ENCODE measurements at places on chromosomes 2 and 18.

- DNase-seq, result no peak
Observed at GRCh38 chr2:182817558-182817957, 48.9 kb downstream of the FRZB start.

GRCh38 chr2:122808286-122808969, 1053.0 kb downstream of the TSN start:
- no peak for DNase-seq

- DNase-seq, result no peak
Observed at GRCh38 chr18:9184998-9185613, 48.5 kb downstream of the ANKRD12 start.

DNA sequence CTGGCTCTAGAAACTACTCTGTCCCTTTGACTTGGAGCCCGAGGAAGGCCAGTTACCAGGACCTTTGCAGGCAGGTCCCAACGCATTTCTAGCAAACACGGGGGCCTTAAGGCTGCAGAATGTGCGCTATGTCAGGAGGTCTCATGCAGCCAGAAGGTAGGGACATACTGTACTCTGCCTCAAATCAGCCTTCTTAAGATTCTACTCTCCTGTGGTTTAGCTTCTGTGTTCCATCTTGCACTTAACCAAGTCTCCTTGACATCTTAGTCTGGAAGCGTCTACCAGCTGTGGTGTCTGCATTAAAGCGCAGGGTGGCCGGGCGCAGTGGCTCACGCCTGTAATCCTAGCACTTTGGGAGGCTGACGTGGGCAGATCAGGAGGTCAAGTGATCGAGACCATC, 65.5 kb downstream of the STEAP3 start:
- DNase-seq, result no peak

DNA sequence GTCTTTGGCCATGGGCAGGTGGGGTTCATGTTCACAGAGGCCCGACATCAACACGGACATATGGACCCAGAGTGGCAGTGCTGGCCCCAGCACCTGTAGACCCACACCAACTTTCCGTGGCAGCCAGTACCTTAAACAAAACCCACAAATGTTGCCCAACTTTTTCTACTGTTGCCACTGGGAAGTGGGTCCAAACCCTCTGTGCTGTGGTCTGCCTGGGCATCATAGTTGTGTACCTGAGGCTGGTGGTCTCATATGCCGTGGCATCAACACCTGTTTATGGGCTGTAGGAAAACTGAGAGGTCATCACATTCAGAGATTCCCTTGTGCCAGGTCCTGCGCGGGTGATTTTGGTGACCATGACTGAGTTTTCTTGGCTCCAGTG, 79.9 kb downstream of the SH3RF3 start:
- DNase-seq, result no peak

DNA sequence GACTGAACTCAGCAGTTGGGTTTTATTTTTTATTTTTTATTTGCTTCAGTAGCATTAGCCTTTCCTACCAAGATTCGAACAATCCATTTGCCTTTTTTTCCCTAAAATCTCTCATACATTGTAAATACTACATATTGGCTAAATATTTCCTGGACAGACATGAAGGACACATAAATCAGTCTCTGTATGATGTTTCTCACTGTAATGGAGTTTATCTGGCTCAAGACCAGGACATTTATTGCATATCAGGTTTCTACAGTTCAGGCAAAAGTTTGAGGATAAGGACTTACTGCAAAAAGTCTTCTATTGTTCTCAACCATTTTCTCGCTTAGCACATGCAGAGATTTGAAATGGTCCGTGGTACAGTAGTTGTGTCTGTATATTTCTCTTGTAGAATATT, 3.3 kb downstream of the CLUL1 start:
- DNase-seq, result no peak

GRCh38 chr2:191325651-191326365, 80.6 kb downstream of the MYO1B start:
- DNase-seq, result no peak

GRCh38 chr2:158799181-158799580, 4.1 kb downstream of the DAPL1 start:
- DNase-seq, result no peak

- no peak for DNase-seq
Observed at GRCh38 chr2:131641414-131642206, 113.9 kb downstream of the CCDC74A start.

DNA sequence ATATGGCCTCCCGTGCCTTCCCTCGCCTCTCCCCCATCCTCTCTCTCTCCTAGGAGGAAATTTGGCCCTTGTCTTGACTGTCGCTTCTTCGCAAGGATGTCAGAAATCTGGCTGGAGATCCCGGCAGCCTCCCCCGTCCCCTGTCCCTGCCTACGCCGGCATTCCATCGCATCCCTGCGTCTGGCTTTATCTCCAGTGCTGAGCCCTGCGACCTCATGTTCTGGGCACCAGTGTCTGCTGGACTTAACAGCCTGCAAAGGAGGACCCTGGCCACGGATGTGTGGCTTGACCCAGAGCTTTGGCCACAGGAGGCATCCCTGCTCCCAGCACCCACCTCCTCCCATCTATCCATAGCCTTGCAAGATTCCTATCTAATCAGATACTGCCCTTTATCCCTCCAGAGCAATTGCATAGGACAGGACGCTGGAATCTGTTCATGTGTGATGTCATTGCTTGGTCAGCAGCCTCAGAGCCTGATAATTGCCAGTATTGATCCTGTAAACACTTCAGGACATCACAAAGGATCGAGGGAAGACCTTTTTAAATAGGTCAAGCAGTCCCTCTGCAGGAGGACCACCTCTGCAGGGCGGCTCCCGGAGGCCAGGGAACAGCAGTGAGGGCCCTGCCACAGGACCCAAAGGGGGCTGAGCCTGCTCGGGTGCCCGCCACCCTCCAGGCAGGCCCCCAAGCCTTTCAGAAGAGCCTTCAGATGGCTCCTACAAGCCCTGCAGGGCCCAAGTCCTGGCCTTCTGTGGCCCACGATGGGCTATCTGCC, 168.2 kb downstream of the TWIST2 start:
- DNase-seq, result no peak

GRCh38 chr2:191274413-191274815, 29.2 kb downstream of the MYO1B start:
- DNase-seq, result no peak

- DNase-seq, result no peak
Observed at GRCh38 chr18:49745045-49746014, 68.0 kb downstream of the ACAA2 start.

GRCh38 chr18:79685281-79685680, 5.7 kb downstream of the CTDP1 start:
- peak; percentile 38 for DNase-seq

DNA sequence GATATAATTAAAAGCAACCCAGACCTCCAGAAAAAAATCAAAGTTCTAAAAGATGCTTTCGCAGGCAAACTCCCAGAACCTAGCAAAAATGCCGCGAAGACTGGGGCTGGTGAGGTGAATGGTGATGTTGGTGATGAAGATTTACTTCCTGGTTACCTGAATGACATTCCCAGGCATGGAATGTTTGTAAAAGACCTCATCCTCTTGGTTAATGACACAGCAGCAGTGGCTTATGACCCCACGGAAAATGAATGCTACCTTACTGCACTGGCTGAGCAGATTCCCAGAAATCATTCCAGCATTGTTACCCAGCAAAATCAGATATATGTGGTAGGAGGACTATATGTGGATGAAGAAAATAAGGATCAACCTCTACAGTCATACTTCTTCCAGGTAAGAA, 994 bp downstream of the KLHL41 start:
- DNase-seq, result no peak

GRCh38 chr18:25727281-25727985, 363.0 kb downstream of the SS18 start:
- DNase-seq, result no peak

GRCh38 chr2:142100970-142101369, 29.8 kb downstream of the LRP1B start:
- no peak for DNase-seq

- no peak for DNase-seq
Observed at GRCh38 chr2:226916669-226917068, 80.8 kb downstream of the RHBDD1 start.

DNA sequence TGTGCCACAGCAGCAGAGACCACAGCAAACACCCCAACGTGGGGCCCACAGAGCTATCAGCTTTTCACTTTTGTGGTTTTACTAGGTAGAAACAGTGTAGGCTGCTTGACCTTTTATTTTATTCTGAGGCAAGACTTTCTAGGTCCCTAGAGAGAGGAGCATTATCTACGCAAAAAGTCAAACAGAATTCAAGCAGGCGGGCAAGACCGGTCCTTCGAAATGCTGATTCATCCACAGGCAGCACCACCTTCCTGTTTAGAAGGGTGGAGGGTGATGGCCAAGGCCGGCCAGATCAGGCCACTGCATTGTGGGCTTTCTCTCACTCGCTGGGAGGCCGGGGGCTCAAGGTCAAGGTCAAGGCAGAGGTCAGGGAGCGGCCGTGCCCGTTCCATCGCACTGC, 573.0 kb downstream of the GALR1 start:
- DNase-seq, result no peak

DNA sequence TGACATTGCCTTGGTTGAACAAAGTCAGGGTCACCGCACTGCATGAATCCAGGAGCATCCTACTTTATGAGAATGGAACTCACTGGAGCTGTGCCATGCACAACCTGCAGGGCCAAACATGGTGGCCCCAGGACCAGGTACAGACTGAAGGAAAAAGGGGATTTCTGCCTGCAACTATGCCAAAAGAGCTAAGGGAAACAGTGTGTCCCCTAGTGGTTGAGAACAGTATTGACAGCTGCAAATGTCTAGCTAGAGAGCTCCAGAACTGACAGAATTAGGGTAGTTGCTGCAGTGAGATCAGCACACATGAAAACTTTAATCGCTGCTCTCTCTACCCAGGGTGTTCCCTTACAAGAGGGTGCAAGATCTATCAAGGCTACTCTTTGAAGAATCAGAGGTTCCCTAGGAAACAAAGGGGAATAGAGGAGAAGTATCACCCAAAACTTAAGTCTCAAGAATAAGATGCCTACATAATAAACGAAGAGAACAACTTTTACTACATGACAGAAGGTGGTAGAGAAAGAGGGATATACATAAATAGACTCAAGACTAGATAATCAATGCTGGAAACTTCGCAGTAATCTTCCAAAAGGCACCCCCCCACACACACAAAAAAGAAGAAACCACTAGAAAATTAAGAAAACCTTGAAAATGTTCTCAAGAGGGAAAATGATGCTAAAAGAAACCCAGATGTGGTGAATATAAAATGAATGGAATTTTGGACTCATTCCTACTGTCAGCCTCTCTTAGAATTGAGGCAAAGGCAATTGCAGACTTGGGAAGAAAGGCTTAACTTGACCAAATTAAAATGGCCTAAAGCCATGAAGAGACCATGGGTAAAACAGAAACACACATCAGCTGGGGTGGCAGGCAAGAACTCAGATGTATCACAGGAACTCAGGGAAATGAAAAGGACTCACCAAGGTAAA, 43.6 kb upstream of the IHH start:
- DNase-seq, result no peak

- no peak for DNase-seq
Observed at GRCh38 chr2:124646166-124646815, 621.2 kb downstream of the CNTNAP5 start.

DNA sequence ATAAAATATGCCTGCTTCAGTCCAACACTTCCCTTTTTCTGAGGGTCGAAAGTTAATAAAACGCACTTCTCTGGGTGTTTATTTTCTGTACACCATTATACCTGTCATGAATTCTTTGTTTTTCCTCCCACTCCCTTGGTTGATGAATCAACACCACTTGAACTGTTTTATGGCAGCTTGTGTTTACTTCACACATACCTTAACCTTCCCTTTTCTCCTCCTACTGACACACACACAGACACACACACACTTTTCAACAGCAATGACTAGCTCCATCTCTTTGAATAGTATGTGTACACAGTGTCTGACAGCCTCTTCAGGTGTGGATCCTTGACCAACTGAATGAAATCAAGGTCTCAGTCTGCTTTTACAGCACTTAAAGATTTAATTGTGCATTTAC, 91.3 kb downstream of the SATB2 start:
- no peak for DNase-seq

DNA sequence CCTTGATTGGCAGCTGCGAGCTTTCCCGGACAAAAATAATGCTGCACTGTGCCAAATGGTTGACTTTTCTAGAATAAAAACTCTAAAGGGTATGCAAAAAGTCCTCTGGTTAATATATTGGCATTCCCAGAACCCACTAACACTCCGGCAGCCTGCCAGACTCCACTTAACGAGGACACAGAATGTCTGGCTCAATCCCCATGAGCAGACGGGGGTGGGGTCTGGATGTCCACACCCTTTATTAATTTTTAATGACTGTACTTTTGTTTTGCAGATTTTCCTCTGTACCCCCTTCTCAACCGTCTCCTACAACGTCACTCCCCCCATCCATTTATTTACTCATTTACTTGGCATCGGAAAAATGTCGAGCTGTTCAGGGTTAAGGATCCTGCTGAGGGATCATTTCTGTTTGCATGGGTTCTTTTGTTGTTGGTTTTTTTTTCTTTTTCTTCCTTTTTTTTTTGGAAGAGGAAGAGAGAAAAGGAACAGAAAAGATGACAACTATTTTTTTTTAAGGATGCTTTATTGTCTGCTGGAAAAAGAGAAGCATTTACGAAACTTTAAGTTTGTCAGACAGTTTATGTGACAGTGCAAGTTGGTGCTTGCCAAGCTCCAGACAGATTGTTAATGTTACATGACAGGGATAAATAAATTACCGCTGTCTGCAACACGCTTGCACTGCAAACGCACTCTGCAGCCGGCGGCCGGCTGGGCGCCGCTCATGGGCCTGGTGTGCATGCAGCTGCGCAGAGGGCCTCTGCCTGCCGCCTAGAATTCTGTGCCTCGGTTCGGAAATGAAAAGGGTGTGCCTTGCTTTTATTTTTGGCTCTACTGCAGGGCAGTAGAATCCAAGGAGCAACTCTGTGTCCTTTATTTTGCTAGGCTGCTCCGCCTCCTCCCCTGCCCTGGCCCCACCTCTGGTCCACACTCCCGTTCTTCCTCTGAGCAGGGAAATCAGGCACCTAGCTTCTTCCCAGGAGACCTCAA, 3.6 kb downstream of the LDLRAD4 start:
- DNase-seq, result no peak

GRCh38 chr18:79626905-79627749, 52.5 kb upstream of the CTDP1 start:
- DNase-seq, result no peak

DNA sequence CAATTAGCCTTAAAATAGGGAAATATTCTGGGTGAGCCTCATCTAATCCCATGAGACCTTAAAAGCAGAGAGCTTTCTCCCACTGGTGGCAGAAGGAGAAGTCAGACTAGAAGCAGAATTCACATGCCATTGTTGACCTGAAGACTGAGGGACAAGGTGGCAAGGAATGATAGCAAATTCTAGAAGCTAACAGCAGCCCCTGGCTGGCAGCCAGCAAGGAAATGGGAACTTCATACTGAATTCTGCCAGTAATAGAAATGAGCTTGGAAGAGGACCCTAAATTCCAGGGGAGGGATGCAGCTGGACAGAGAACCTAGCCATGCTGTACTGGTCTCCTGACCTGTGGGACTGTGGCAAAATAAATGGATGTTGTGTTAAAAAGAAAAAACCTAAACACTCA, 19.5 kb downstream of the B3GNT7 start:
- DNase-seq, result no peak

GRCh38 chr2:3656762-3657721, 958 bp upstream of the ALLC start:
- no peak for DNase-seq

- DNase-seq, result no peak
Observed at GRCh38 chr2:72084584-72084976, 63.1 kb downstream of the CYP26B1 start.

Measured in activated CD4-positive, alpha-beta T cell treated with anti-CD3 and anti-CD28 coated beads, Interleukin-2, amount 50 U/mL, for 48 hours (primary cell).